ENCODE measurements at places on chromosomes 2 and 18. TPM values are rescaled to one million over a fixed set of nuclear protein-coding genes. Genes with fewer than 3 reads are reported as not detected.
A peak's percentile ranks its signal among the peaks of the same experiment; 100 is the strongest.

Gene DTNB
- 14.9 TPM for polyA plus RNA-seq

Gene APLF
- 1.5 TPM for polyA plus RNA-seq

Gene POTEI
- 1.2 TPM for polyA plus RNA-seq

DNA sequence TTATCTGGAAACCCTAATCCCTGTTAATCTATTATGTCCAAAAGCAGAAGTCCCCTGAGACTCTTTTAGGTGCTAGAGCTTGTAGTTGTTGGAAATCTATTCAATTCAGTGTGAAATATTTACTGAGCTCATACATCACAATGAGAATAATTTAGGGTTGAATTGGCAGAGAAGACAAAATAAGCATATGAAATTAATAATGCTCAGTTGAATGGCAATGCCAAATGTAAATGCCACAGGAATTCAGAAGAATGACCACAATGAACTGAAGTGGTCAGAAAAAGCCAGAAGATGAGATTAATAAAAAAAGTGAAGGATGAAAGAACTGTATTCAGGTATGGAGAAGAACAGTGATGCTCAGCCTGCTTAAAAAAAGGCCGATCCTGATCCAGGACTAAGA lies 8.0 kb upstream of the STAT4 start:
- H3K27ac ChIP-seq, result no peak overlapping the region
- no peak overlapping the region for H3K4me3 ChIP-seq
- DNase-seq, result no peak
- no peaks in the 10 kb centered on the region for H3K27me3 ChIP-seq
- H3K36me3 ChIP-seq, result no peaks in the 10 kb centered on the region

DNA sequence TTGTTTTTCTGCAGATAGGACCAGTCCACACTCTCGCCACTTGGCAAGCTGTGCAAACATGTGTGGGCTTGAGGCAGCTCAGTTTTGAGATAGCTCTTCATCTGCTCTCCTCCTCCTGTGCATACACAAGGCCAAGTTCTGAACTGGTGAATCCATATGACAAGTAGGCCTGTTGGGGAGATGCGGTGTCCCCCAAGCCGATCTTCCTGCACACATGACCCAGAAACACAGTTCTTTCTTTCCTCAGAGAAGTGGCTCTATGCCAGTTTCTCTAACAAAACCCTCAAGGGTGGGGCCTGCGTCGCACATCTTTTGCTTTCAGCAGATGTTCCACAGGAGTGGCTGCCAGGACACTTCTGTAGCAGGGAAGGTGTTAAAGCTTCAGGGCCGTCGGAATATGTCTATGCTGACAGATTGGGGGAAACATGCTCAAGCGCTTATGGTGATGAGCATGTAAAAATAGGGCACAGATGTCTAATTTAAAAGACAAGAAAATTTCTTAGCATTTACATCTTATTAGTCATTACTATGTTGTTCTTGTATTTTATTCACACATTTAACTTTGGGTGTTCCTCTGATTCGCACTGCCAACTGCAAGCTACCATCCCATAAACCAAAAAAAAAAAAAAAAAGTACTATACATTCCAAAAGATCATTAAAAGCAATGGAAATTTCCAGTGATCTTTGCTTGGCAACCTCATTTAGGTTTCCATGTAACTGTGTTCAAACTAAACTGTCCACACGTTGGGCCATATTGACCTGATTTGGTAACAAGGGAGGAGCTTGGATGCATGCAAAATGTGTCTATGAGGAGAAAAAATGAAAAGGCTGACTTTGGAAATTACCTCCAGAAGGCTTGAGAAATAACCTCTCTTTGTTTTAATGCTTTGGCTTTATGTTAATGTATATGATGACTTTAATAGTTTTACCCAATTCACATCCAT lies 1055.5 kb upstream of the KLHL29 start:
- no peak overlapping the region for H3K27ac ChIP-seq
- H3K27me3 ChIP-seq, result no peaks in the 10 kb centered on the region
- H3K4me3 ChIP-seq, result no peak overlapping the region
- DNase-seq, result peak; percentile 4
